ENCODE measurements at places on chromosomes 7 and 10.
A peak's percentile ranks its signal among the peaks of the same experiment; 100 is the strongest.

GRCh38 chr10:34690383-34691049 is 124.6 kb downstream of the PARD3 start:
- DNase-seq, result no peak

DNA sequence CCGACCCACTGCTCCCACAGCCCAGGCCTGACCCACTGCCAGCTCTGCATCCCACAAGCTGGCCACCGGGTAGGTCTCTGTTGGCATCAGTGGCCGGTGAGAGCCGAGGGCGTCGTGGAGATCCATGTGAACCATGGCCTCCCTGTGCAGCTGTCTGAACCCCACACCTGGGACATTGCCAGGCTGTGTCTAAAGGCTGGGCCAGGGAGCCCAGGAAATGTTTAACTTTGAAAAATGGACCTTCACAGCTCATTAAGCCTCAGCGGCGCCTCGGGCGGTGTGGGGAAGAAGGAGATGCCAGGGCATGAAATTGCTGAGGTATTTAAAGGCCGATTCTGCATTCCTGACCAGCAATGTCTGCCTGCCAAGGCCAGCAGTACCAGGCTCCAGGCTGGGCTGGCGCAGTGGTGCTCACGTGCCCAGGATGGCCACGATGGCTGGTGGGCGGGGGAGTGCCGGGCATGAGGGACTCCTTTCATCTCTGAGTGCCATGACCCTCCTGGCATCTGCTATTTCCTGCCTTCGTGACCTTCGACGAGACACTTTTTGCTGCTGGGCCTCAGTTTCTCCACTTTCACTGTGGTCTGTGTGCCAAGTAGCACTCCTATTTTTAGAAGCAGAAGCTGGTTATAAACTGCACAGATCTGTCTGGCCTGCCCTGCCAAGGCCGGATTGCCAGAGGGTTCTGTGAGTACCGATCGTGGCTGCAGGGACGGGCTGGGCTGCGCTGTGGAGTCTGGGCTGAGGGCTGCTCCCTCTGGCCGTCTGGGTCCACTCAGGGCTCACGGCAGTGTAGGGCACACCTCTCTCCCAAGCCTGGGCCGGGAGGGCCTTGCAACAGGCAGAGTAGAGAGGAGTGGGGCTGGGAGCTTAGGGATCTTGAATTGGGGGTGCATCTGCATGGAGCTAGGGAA is 21.8 kb downstream of the ELFN1 start:
- no peak for DNase-seq

- DNase-seq, result no peak
These were observed 350.1 kb upstream of the COBL start for GRCh38 chr7:51666751-51667150.

DNA sequence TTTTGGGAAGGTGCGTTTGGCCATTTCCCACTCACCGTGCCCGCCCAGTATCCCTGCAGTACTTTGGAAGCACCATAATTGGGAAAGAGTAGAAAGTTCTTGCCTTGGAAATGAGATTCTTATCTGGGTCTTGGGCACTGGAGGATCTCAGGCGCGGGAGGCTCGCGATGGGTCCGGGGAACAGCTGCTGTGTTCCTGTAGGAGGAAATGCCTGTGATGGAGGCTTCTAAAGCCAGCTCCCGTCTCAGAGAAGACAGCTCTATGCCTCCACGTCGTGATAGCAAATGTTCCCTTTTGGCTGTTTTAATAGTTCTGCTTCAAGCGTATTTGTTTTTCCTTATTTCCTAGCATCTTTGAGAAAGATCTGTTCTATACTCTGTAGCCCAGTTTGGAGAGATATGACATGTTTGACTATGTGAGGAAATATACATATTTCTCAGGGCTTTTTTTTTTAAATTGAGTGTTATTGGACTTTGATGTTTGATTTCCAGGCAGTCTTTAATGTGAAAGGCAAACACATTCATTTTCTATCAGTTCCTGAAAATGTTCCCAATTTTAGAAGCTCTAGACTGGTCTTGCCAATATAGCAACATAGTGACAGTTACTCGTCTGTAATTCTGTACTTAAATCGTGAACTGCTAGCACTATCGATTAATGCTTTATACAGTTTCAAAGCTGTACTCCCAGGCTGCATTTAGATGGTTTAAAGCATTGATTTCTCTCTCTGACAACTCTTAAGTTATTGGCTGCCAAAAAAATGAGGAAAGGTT is 280.8 kb downstream of the DPP6 start:
- no peak for DNase-seq

GRCh38 chr10:114703377-114704107 is 45.5 kb upstream of the ABLIM1 start:
- DNase-seq, result no peak

DNA sequence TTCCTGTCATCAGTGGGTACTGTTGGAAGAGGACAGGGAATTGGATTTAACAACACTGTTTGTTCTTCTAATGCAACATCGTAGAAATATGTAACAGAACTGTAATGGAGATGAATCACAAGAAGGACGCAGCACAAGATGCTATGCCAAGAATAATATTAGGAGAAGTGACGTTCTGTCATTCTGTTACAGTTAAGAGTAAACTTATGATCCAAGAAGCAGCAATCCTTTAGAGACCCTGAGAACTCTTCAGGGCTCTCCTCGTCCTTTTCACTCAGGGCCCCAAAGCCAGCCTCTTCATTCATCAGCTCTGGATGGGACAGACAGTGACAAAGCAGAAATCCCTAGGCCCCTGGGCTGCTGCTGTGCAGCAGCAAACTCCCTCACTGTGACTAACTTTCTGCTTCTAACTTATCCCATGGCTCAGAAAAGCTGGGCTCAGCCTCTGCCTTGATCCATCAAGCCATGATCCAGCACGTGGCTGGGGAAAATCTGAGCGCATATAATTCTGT is 8.7 kb upstream of the IL6 start:
- DNase-seq, result no peak

GRCh38 chr10:116015583-116016333 is 257.2 kb downstream of the GFRA1 start:
- DNase-seq, result no peak

DNA sequence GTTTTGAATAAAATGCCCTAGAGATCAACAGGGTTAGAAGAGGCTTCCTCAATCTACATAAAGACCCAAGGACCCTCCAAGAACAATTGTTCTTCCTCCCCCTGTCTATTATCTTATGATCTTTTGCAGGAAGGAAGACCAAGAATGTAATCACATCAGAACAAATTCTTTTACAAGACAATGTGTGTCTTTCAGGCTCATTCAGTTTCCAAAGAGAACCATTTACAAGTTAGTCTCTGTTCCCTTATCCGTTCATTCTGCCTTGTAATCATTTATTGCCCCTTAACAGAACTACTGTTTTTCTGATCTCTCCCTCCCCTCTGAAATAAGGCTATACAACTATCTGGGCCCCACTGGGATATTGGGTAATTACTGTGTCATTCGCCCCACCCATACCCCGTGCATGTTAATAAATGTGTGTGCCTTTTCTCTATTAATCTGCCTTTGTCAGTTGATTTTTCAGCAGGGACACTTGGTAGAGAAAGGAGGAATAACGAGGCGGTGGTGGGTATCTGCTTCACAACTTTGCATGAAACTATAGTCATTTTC is 5.7 kb upstream of the MKRN1 start:
- DNase-seq, result no peak

DNA sequence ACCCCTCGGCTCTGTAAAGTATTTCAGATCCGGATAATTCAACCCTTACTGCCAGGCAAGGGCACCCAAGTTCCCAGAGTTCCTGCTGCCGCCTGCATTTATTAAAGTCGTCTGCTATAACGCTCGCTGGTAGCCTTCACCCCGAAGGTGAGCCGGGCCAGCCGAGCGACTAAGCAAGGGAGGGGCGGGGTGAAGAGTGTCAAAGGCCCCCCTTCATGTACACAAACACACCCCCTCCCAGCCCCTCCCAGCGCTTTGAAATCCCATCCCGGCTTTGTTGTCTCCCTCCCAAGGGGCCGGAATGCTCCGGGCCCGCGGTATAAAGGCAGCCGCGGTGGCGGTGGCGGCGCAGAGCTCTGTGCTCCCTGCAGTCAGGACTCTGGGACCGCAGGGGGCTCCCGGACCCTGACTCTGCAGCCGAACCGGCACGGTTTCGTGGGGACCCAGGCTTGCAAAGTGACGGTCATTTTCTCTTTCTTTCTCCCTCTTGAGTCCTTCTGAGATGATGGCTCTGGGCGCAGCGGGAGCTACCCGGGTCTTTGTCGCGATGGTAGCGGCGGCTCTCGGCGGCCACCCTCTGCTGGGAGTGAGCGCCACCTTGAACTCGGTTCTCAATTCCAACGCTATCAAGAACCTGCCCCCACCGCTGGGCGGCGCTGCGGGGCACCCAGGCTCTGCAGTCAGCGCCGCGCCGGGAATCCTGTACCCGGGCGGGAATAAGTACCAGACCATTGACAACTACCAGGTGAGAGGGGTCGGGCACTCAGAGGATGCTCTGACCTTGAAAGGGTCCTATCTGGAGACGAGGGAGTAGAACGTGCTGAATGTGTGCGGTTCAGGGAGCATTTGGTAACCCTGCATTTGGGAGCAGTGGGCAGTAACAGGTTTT is at the start of gene DKK1:
TSS of gene DKK1 (plus strand) at position 349 of the 889 bp plus-strand sequence. CDS start at position 503, 154 bp downstream.
- DNase-seq, result no peak

DNA sequence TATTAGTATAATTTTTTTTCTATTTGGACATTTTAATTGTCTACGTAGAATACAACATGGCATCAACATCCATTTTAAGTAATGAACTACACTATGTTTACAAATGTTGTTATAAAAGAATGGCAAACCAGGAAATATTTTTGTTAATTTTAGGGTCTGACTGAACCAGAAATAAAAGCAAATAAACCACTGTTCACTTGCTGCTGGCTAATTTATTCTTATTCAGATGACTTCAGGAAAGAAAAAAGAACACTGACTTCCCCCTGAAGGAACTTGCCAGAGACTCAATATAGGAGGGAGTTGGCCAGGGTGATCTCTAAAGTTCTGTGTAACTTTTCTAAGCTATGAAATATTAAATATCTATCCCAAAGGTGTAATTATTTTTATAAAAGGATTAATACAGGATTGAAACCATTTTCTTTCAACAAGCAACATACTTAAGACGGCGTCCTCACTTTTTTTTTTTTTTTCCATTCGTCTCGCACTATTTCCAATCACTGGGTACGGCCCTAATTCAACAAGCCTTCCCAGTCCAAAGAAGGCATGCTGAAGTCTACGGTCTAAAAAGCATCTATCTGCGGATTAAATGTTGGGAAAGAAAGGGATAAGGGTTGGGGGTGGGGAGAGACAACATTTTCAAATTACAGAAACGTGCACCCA is 1.2 kb downstream of the USP6NL start:
- DNase-seq, result no peak

DNA sequence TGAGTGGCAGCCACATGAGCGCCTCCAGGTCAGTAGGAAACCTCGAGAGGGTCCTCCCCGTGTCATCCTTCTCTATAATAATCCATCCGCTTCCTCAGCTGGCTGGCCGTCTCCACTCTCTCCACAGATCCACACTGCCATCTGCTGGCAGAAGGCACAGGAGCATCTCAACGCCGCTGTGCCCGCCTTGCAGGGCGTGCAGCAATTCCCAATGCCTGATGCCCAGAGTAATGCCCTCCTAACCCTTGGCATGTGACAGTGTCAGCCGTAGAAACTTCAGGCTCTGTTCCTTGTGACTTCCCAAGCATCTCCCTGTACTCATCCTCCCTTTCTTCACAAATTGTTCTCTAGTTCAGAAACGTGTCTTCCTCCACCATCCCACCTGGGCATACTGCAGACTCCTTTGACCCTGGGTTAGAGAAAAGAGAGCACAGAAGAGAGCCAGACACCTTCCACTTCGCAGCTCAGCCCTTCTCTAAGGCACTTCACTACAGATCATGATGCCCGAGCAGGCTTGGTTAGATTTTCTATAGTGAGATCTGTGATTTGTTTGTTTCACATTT is 70.8 kb downstream of the XPNPEP1 start:
- DNase-seq, result peak; percentile 71

DNA sequence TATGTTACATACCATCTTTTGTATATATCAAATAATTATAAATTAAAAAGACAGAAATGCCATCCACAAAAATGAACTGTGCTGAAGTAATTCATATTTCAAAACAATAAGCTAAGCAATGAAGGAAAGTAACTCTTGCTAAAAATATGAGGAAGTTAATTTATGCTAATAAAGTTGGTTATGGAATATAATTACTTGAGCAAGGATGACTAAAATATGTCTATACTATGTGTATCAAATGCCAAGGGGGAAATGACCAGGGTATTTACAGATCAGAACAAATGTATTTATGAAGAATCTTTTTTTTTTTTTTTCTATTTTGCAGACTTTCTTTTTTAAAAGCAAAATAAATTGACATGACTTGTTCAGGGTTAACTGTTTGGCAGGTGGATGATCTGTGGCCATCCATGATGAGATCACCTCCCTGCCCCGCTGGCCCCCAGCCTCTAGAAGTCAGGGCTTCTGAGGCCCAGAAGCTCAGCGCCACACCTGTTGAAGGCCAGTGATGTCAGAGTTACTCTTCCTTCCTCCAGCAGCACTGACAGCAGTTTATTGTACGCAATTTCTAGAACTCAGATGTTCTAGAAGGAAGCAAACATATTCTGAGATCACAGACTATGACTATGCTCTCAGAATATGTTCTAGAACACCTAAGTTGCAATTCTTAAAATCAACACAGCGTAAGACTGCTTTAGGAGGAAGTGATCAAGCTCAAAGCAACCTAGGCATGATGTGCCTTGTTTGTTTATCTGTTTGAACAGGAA is 196.1 kb upstream of the KLF14 start:
- no peak for DNase-seq

DNA sequence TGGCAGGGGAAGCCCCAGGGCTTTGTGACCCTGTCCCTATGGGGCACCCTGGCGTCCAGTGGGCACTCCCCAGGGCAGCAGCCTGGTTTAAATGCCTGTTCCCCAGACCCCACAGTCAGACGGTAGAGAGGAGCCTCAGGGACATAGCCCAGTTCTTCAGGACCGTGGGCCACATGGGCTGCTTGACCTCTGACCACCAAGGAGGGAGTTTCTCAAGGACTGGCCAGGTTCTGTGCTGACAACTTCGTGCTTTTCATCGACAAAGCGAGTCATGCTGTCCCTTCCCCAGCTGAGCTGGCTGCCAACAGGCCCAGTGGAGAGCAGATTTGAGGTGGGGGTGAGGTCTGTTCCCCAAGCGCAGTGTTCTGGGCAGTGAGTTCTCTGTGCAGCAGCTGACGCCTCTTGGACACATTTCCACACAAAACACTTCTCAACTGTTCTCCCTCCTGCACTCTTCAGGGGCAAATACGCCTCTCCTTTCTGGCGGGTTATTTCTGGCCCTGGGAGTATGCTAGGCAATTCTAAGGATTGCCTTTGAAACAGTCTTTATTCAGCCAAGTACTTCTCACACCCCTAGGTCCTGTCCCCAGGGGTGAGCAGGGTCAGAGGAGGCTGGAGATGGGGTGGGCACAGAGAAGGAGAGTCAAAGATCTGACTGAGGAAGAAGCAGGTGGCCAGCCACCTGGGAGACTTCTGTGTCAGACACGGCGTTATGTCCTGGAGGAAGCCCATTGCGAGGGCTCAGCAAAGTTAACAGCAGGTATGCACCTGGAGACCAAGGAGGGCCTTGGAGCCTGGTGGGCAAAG is 57.3 kb upstream of the CAMK2B start:
- DNase-seq, result no peak

GRCh38 chr10:121655254-121656144 is 57.3 kb upstream of the FGFR2 start:
- DNase-seq, result no peak

- DNase-seq, result no peak
These were observed 90.2 kb upstream of the FAM20C start for GRCh38 chr7:102047-102711.

GRCh38 chr10:13809427-13809826 is 222.7 kb downstream of the PRPF18 start:
- no peak for DNase-seq

Measured in stimulated activated CD4-positive, alpha-beta T cell treated with anti-CD3 and anti-CD28 coated beads, Interleukin-12 subunit alpha, Interleukin-12 subunit beta, amount 100 ng/mL, for 4 hours (primary cell).